Gastrocnemius medialis (tissue), 4 donors: ENCODE measurements at places on chromosomes 6 and 20.
A peak's percentile ranks its signal among the peaks of the same experiment; 100 is the strongest.

GRCh38 chr6:42374018-42374669 is 77.6 kb downstream of the TRERF1 start:
- DNase-seq, result no peak

GRCh38 chr6:20808924-20809323 is 274.7 kb downstream of the CDKAL1 start:
- DNase-seq, result no peak

DNA sequence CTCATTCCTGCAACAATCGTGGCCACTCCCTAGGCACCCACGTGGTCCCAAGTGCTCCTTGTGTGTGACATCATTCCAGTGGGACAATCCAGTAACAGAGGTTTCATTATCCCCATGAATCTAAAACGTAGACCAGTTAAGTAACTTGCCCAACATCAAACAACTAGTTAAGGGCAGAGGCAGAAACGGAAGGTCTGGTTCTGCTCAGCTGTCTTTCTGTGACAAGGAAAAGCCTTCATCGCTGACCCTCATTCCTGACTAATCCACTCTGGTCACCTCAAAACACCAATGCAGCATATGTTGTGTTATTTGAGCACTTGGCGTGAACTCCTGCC is 261.4 kb upstream of the JARID2 start:
- no peak for DNase-seq

GRCh38 chr20:48538856-48539255 is 288.9 kb downstream of the PREX1 start:
- no peak for DNase-seq

DNA sequence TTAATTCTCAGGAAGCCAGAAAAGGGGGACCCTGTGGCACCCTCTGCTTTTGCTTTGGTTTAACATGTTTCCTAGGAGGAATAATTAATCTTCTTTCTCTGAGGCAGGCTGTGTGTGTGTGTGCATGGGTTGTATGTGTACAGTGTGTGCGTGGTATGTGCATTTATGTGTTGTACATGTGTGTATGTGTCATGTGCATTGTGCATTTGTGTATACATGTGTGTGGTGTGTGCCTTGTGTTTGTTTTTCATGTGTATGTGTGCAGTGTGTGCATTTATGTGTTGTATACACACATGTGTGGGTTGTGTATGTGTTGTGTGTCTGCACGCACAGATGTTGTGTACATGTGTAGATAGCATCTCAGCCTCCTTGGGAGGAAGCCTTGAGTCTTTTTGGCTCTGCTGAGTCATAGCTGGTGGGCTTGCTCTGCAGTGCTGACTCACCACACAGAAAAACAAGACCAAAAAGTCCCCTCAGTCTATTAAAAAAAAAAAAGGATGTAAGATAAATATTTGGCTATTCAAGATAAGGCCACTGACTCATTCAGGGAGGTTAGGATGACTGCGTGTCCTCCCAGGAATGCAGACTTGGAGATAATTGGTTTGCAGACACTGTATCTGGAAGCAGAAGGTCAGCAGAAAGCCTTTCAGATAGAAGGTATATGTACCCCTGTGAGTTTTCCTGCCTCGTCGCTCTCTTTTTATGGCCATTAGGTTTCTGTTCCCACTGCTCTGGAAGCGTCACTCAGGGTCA is 58.6 kb downstream of the SYNJ2 start:
- no peak for DNase-seq

DNA sequence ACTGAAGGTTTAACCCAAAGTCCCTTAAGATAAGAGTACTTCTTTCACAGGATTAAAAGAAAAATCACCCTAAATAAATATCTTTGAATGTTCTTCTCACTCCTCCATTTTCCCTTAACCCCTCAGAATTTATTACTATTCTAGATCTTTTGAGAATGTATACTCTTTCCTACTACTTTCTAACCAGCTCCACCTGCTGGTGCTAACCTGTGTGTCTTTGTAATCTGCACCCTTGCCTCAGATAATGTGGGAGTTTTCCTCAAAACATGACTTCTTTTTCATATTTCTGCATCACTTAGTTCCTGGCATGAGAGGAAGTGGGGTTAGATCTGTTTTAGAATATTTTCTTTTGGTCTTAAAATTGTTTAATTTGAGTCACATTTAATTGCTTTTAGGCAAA is 394.2 kb downstream of the BMP2 start:
- no peak for DNase-seq

DNA sequence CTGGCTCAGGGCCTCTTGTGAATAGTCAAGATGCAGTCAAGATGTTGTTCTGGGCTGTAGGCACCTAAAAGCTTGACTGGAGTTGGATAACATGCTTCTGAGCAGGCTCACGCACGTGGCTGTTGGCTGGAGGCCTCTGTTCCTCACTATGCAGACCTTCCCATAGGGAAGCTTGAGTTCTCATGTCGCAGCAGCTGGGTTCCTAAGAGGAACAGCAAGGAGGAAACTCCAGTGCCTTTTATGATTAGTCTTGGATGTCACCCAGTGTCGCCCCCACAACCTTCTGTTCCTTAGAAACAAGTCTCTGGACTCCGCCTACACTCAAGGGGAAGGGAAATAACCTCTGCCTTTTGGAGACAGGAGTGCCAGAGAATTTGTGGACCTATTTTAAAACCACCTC is 210.7 kb downstream of the BCAS1 start:
- DNase-seq, result peak; percentile 24

GRCh38 chr6:169445661-169446581 is 192.3 kb upstream of the THBS2 start:
- DNase-seq, result no peak

- DNase-seq, result no peak
Observed at GRCh38 chr20:38787870-38788269, 17.6 kb upstream of the PPP1R16B start.

GRCh38 chr20:24676978-24677370 is 207.5 kb downstream of the SYNDIG1 start:
- DNase-seq, result no peak
